ENCODE measurements at places on chromosomes 7 and 10. TPM values are rescaled to one million over a fixed set of nuclear protein-coding genes. Genes with fewer than 3 reads are reported as not detected.

DNA sequence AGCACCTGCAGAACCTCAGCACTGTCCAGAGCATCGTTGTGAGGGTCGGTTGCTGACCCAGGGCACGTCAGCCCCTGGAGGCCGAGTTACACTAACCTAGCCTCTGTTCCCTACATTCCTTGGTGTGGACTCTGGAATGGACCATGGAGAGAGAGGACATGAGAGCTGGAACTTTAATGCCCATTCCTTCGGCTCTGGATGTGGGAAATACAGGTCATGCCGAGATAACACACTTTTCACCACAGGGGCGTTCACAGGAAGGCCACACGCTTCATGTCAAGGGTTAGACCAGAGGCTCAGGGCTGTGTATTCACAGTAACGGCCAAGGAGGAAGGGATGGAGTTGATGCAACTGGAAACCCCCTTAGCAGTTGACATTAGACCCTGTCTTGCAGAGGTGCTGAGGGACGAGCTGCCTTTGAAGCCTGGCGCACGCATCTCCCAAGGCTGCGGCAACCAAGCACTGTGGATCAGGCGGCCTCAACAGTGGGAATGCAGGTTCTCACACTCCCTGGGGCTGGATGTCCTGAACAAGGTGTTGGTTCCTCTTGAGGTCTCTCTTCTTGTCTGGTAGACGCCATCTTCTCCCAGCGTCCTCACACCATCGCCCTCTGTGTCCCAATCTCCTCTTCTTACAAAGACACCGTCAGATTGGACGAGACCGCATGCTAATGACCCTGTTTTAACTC is 245.2 kb downstream of the KLF6 start:
- H3K27me3 ChIP-seq, result no peaks in the 10 kb centered on the region
- H3K4me1 ChIP-seq, result peaks cover 33% of the 10 kb centered on the region
- H3K27ac ChIP-seq, result peak overlapping the region; percentile 91
- no peak overlapping the region for H3K4me3 ChIP-seq
- DNase-seq, result no peak
- H3K36me3 ChIP-seq, result no peaks in the 10 kb centered on the region

GRCh38 chr10:17488848-17489247 is 34.5 kb upstream of the ST8SIA6 start:
- no peak overlapping the region for H3K27ac ChIP-seq
- H3K4me3 ChIP-seq, result no peak overlapping the region
- no peaks in the 10 kb centered on the region for H3K27me3 ChIP-seq
- no peak for DNase-seq

GRCh38 chr7:101779267-101779666 is 38.2 kb upstream of the CUX1 start:
- no peaks in the 10 kb centered on the region for H3K4me1 ChIP-seq
- DNase-seq, result peak; percentile 3
- H3K4me3 ChIP-seq, result no peak overlapping the region
- no peaks in the 10 kb centered on the region for H3K36me3 ChIP-seq
- no peak overlapping the region for H3K27ac ChIP-seq
- peaks cover 23% of the 10 kb centered on the region for H3K27me3 ChIP-seq

DNA sequence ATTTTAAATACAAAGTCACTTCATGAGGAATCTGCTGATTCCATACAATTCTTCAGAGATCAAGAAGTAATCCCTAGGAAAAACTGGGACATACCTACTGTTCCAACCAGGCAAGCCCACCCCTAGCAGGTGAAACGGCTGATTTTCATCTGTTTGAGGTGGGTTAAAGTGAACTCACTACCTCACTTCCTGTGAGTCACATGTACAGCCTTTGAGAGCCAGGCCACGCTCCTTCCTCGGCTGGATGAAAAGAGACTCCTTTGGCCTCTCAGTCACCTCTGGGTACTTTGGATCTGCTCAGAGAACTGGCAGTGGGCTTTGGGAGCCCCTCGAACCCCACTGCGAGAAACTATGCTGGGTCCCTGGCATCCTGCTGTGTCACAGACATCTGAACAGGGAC is 68.2 kb downstream of the CHST15 start:
- H3K27me3 ChIP-seq, result peaks cover 7% of the 10 kb centered on the region
- no peaks in the 10 kb centered on the region for H3K4me1 ChIP-seq
- no peak overlapping the region for H3K4me3 ChIP-seq
- no peak overlapping the region for H3K27ac ChIP-seq

GRCh38 chr7:1010226-1010625 is 27.2 kb downstream of the CYP2W1 start:
- no peak overlapping the region for H3K27ac ChIP-seq
- no peak for DNase-seq
- no peak overlapping the region for H3K4me3 ChIP-seq
- no peaks in the 10 kb centered on the region for H3K36me3 ChIP-seq

DNA sequence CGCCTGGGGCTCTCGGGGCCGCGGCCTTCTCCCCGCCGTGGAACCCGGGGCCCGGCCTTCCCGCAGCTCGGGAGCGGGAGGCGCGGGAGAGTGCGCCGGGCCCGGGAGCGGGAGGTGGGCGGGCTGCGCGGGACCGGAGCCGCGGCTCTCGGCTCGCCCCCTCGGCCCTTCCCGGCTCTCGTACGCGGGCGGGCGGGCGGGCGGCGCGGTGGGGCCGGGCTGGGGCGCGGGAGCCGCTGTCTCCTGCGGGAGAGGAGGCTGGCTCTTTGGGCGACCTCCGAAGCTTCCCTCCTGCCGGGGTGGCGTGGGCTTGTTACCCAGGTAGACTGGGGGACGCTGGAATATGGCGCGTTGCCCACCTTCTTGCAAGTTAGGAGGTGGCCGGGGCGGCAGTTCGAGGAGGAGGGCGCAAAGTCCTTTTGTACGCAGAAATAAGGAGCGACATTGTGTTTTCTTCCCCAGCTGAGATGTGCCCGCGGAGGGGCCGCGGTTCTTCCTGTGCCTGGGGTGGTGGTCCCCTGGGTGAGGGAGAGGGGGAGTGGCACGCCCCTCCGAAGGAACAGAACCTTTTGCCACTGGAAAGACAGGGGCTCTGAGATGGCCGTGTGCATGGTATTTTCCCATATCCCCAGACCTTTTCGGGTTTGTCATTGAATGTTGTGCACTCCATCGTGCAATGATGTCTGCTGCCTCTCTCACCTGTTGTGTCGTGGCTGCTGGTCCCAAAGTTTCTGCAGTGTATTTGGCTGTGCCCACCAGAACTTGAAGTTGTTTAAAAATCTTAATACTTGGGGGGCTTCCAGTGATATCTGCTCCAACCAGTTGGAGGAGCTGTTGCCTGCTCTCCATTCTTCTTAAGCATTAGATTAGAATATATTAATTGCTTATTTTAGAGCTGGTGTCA is 844 bp downstream of the NRF1 start:
- no peaks in the 10 kb centered on the region for H3K27me3 ChIP-seq
- no peak for DNase-seq
- peak overlapping the region; percentile 95 for H3K27ac ChIP-seq

- no peak overlapping the region for H3K4me3 ChIP-seq
- no peaks in the 10 kb centered on the region for H3K27me3 ChIP-seq
- no peak overlapping the region for H3K27ac ChIP-seq
- peaks cover 10% of the 10 kb centered on the region for H3K4me1 ChIP-seq
Observed at GRCh38 chr7:7562736-7563135, 3.9 kb upstream of the MIOS start.

DNA sequence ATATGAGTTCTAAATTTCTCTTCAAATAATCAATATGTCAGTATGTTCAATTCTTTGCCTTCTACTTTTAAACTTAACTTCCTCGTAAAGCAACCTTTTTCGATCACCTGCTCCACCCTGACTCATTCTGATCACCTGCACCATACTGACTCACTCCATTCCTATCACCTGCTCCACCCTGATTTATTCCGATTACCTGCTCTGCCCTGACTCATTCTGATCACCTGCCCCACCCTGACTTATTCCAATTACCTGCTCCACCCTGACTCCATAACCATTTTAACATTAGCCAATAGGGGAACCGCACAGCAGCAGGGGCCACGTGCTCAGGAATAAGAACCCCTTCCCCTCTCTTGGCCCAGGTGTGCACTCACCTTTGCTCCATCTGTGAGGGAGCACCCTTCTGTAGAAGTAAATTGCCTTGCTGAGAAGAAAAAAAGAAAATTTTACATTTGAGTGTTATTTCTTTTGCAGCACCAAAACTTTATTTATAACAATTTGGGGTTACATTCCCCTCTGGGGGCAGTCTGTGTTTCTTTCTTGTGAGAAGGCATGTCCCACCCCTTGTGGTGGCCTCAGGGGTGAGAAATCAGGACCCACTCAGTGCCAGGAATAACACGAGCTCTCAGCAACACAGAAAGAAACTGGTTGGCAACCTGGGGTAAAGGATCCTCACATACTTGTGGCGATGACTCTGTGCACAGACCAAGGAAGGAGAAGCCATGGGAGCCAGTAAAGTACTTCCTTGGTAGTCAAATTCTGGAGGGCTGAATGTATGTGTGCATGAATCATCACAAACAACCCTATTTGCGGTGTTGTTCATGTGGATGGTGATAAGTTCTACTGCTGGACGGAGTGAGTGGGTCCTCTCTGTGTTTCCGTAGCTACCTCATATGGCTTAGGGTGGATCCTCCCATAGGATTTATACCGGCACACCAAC is 29.4 kb upstream of the PPP1R9A start:
- H3K36me3 ChIP-seq, result no peaks in the 10 kb centered on the region
- H3K4me3 ChIP-seq, result no peak overlapping the region
- H3K27me3 ChIP-seq, result no peaks in the 10 kb centered on the region
- H3K4me1 ChIP-seq, result no peaks in the 10 kb centered on the region
- no peak overlapping the region for H3K27ac ChIP-seq

DNA sequence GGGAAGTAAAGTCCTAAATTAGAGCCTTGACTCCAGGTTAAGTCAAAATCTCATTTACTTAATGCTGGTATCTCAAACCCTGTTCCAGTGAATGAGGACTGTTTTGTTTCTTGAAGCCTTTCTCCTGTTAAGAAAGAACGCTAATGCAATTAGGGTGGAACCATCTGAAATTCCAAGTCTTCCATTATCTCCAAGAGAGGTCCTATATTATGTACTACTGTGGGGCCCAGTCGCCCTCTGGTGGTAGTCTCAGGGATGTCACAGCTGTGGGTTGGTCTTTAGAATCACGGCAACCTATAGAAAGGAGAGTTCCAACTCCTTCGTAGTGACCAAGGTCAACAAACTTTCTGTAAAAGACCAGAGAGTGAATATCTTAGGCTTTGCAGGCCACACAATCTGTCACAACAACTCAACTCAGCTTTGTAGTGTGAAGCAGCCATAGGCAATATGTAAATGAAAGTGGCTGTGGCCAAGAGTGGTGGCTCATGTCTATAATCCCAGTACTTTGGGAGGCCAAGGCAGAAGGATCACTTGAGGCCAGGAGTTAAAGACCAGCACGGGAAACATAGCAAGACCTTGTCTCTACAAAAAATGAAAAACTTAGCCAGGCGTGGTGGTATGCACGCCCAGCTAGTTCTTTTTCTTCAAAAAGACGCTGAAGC is 9.3 kb downstream of the RPP38 start:
- no peak overlapping the region for H3K4me3 ChIP-seq
- no peaks in the 10 kb centered on the region for H3K4me1 ChIP-seq
- H3K36me3 ChIP-seq, result peaks cover 31% of the 10 kb centered on the region
- no peaks in the 10 kb centered on the region for H3K27me3 ChIP-seq
- peak; percentile 20 for DNase-seq

GRCh38 chr10:58106211-58107035 is 161.3 kb downstream of the IPMK start:
- H3K27ac ChIP-seq, result no peak overlapping the region
- no peaks in the 10 kb centered on the region for H3K27me3 ChIP-seq

- no peak overlapping the region for H3K27ac ChIP-seq
- DNase-seq, result no peak
- H3K27me3 ChIP-seq, result peaks cover 8% of the 10 kb centered on the region
Observed at GRCh38 chr7:30931929-30932540, 20.4 kb downstream of the AQP1 start.

DNA sequence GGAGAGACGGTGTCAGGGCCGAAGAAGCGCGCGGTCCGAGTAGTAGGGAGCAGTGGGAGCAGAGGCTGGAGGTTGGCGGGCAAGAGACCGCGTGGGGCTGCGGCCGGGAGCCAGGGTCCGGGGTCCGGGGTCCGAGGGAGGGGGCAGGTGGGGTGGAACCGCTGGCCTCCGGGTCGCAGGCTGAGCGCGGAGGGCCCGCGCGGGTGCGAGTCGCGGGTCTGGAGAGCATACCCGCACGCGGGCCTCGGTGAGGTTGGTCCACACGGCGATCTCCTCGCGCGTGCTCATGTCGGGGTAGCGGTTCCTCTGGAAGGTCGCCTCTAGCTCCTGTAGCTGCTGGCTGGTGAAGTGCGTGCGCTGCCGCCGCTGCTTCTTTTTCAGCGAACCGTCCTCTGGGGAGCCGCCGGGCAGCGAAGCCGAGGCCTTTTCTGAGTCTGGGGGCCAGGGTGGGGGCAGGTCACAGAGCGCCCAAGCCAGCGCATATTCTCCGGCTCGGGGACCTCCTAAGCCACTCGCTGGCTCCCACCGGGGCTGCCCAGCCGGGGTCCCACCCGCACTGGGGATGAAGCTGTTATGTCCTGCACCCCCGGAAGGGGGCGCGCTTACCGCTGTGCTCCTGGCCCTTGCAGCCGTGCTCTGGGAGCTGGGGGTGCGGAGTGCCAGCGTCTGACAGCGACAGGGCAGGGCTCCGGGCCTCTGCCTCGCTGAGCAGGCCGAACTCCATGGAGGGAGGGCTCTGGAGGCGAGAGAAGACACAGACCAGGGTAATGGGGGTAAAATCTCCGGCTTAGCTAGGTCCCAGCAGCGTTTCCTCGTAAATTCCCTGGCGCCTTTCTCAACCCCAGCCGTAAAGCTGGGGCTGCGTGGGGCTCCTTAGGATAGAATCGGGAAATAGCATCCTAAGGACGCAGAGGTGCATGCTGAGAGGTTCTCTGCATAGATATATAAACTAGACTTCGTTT is 5.5 kb downstream of the ELOVL3 start:
- peaks cover 40% of the 10 kb centered on the region for H3K27me3 ChIP-seq
- H3K4me1 ChIP-seq, result peaks cover 23% of the 10 kb centered on the region
- DNase-seq, result no peak
- peak overlapping the region; percentile 55 for H3K4me3 ChIP-seq
- H3K27ac ChIP-seq, result no peak overlapping the region

- DNase-seq, result peak; percentile 96
- H3K27me3 ChIP-seq, result no peaks in the 10 kb centered on the region
- H3K36me3 ChIP-seq, result peaks cover 33% of the 10 kb centered on the region
- peak overlapping the region; percentile 81 for H3K27ac ChIP-seq
Observed at GRCh38 chr7:102933763-102934162, 21.0 kb downstream of the LRRC17 start.

DNA sequence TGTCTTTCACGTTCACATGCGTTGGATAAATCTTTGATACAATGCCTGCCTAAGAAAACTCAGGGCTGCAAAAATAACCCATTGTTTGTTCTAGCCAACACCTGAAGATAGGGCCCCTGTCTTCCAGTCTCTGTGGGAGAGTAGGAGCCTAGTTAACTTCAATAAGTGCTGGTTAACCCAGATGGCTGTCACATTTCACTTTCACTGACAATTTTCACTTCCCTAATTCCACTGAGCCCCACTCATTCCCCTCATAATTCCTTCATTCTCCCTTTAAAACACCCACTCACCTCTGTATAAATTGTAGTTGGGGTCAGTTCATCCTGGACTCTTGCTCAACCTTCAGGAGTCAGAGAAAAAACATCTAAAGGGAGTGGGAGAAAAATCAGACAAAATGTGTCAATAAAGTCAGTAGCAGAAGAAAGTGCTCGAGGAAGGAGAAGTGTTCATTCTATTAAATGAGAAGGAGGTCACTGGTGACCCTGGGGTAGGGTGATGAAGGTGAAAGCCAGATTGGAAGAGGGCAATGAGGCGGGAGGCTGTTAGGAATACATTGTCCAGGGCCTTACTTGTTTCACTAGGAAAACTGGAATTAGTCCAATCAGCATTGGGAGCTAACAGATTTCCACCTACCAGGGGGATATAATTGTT is 51.2 kb upstream of the ABI1 start:
- no peak overlapping the region for H3K27ac ChIP-seq

Gene MBL2
- not detected for total RNA-seq

Gene TMEM225B
- total RNA-seq, result 0.43 TPM

Gene ADRA2A
- 1.5 TPM for total RNA-seq

Gene FAM237B
- total RNA-seq, result not detected

Gene CPXM2
- total RNA-seq, result 5.5 TPM

Gene AVPI1
- total RNA-seq, result 5.0 TPM

Gene BLVRA
- total RNA-seq, result 48.9 TPM

Gene EIF3B
- 198 TPM for total RNA-seq

Gene HOXA1
- 0.23 TPM for total RNA-seq
